HuH-7.5 (cell line): ENCODE measurements at places on chromosomes 11 and 22.

DNA sequence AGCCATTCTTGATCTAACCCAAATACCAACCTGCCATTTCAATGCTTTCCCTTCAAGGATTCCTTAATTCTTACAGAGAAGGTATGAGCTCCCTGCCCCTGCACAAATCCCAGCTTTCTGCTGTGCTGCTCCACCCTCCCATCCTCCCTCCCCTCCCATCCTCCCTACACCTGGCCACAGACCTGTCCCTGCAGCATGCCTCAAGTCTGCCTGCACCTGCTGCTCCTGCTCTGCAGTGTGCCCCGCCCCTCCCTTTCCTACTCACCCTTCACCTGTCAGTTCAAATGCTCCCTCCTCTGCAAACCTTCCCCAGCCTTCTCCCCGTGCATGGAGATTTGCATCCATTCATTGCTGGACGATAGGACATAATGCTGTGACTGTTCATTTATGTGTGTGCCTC is 139.9 kb upstream of the NARS2 start:
- no peak for DNase-seq

GRCh38 chr11:61020551-61021235 is 49.2 kb downstream of the CD6 start:
- DNase-seq: no peak

- no peak for DNase-seq
Observed at GRCh38 chr11:64196626-64197025, 9.9 kb upstream of the FERMT3 start.

DNA sequence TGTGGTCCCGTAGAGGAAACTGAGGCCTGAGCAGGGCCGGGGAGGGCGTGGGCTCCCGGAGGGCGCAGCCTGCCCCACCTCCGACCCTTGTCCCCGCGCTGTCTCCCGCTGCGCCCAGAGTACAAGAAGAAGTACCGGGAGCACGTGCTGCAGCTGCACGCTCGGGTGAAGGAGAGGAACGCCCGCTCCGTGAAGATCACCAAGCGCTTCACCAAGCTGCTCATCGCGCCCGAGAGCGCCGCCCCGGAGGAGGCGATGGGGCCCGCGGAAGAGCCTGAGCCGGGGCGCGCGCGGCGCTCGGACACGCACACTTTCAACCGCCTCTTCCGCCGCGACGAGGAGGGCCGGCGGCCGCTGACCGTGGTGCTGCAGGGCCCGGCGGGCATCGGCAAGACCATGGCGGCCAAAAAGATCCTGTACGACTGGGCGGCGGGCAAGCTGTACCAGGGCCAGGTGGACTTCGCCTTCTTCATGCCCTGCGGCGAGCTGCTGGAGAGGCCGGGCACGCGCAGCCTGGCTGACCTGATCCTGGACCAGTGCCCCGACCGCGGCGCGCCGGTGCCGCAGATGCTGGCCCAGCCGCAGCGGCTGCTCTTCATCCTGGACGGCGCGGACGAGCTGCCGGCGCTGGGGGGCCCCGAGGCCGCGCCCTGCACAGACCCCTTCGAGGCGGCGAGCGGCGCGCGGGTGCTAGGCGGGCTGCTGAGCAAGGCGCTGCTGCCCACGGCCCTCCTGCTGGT is 1.9 kb downstream of the NLRP6 start:
- DNase-seq: no peak

GRCh38 chr11:112520354-112520753 is 259.7 kb upstream of the PLET1 start:
- DNase-seq: no peak

GRCh38 chr22:33400891-33401290 is 342.7 kb upstream of the SYN3 start:
- DNase-seq: no peak

GRCh38 chr22:34111210-34111824 is 191.0 kb upstream of the LARGE1 start:
- DNase-seq: peak; percentile 35

- no peak for DNase-seq
Observed at GRCh38 chr11:67820081-67820480, 145.7 kb upstream of the ALDH3B2 start.

DNA sequence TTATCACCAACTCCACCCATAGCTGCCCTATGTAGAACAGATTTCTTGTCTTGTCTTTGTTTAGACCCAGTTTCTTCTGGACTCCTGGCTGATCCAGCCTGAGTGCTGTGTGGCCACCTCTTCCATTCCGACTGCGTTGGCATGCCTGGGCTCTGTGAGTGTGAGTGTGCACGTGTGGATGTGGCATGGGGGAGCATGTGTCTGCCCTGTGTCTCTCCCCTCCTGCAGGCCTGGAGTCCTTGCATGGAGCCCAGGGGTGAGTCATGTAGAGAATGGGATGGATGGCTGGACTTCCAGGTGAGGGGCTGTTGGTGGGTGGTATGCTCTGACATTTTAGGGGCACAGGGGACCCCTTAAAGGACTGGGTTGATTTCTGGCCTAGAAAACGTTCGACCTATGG is 194.7 kb downstream of the GRIK4 start:
- no peak for DNase-seq

GRCh38 chr11:69172674-69173073 is 16.9 kb downstream of the SMIM38 start:
- DNase-seq: no peak

- DNase-seq: no peak
Observed at GRCh38 chr11:69024509-69024908, 11.5 kb upstream of the MRGPRF start.

GRCh38 chr22:22526125-22526912 is 6.2 kb upstream of the ZNF280A start:
- DNase-seq: no peak

GRCh38 chr22:32862936-32863661 is 61.6 kb downstream of the TIMP3 start:
- no peak for DNase-seq

DNA sequence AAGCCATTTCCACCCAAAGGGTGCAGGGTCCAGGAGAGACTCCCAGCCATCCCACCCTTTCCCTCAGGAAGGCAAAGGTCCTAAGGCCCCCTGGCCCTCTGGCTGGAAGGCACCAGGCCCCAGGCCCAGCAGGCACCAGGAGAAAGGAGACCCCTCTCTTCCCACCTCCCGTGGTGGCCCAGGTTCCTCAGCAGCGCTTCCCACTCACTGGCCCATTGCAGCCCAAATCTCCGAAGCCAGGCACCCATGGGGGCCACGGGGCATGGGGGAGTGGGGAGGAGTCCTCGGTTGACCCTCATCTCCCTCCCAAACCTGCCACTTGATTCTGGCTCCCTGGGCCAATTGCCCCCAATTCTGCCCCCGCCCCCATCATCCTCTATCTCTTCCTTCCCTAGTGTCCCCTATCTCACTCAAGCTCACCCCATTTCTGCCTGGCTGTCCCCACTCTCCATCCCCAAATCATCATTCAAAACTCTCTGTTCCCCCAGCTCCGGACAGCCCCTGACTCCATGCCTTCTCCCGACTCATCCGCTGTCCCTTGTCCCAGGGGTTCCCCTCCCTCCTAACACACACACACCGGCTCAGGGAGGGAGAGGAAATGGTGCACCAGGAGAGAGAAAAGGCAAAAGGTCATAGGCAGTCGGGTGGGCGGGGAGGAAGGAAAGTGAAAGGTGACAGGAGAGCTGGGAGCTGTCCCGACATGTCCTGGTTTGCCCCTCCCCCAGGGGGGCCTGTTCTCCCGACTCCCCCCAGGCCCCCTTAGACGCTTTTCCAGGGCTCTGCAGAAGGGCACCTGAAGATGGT is 1.2 kb downstream of the LIF start:
- DNase-seq: peak; percentile 57

DNA sequence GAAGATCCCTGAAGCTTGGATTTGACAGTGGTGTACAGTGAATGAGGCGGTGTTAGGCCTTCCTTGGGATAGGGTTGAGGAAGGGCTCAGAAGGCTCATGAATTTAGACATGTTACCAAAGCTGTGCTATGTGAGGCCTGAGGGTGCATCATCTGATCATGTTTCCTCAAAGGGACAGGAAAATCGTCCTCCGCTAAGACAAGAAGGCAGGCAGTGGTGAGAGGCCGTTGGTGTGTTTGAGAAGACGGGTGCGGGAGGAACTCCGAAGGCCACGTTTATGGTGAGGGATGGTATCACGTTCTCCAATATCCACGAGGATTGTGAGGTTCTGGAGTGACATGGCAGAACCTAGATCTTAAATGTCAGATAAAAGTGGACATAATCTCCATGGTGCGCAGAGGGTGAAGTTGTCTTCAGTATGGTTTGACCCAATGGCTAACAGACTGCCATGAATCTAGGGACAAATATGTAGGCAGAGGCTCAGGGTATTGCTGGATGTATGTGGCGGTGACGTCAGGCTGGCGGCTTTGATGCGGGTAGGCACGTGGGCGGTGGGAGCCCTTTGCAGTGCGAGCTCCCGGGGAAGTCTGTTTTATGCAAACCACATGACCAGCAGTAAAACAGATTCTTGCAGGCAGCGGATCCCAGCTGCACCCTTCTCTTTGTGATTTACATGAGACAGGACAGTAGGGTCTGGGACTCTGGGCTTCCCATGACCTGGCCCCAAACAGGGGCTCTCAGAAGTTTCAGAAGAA is 242.3 kb upstream of the B3GAT1 start:
- DNase-seq: no peak

DNA sequence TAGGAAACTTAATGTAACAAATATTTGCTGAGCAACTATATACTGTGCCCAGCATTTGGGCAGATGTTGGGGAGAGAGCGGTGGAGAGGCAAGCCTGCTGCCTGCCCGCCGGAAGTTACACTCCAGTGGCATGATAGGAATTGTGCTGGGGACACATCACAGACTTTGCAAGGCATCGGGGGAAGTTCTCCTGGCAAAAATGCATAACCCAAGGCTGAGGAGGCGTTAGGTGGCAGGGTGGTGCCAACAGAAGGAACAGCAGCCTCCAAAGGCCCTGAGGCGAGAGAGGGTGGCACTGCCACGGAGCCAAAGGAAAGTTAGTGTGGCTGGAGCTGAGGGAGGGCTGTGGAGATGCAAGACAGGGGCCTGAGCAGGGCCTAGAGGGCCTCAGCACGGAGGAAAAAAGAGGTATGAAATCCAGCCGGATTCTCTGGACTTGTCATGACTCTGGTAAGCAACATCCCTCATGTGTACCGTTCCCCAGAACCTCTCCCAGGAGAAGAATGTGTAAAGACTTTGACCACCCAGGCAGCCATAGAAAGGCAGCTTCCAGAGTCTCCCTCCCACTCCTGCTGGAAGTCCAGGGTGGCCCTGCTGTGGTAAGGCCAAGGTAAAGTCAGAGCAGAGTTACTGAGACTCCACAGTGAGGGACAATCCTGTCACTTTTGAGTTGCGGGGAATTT is 76.1 kb upstream of the RAB1B start:
- DNase-seq: no peak

DNA sequence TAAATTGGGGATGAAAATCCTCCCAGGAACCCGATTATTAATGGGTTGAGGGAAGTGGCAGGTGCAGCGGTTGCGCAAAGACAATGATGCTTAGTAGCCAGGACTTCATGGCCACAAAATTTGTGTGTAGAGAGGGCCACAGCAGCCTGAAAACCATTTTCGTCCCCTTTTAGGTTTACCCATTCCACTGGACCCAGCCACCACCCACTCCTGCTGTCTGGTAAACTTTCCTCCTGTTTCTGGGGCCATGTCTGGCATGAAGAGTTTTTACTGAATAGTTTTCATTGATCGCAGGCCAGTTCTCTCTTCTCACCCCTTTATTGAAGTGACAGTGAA is 69.5 kb upstream of the SYT13 start:
- DNase-seq: no peak

- peak; percentile 56 for DNase-seq
Observed at GRCh38 chr11:73140213-73141030, 1.7 kb downstream of the FCHSD2 start.

DNA sequence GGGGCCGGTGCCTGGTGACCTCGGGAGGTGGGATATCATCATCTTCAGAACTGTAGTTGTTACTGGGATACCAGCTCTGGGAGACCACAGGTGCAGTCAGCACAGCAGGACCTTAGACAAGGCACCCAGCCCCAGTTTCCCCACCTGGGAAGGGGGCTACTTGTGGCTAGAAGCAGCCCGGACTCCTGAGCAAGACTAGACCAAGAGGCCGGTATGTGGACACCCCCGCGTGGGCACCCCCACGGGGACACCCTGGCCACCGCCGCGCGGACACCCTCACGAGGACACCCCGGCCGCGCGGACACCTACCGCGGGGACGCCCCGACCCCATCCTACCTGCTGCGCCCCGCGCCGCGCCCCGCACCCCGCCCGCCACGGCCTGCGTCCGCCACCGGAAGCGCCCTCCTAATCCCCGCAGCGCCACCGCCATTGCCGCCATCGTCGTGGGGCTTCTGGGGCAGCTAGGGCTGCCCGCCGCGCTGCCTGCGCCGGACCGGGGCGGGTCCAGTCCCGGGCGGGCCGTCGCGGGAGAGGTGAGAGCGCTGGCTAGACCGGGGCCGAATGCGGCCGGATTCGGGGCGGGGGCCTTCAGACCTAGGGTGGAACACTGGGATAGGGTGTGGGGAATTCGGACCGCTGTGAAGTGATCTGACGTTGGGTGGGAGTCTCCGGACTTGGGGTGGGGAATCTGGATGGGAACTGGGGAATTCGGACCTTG is at the start of the genes COMT and TXNRD2:
Gene COMT (plus strand): TSS at position 408 of the 718 bp plus-strand sequence. CDS start 20,755 bp downstream, outside the sequence.
Gene TXNRD2 (minus strand): TSS at position 454 of the 718 bp plus-strand sequence. CDS start 15 bp downstream, at position 439.
- peak; percentile 79 for DNase-seq

DNA sequence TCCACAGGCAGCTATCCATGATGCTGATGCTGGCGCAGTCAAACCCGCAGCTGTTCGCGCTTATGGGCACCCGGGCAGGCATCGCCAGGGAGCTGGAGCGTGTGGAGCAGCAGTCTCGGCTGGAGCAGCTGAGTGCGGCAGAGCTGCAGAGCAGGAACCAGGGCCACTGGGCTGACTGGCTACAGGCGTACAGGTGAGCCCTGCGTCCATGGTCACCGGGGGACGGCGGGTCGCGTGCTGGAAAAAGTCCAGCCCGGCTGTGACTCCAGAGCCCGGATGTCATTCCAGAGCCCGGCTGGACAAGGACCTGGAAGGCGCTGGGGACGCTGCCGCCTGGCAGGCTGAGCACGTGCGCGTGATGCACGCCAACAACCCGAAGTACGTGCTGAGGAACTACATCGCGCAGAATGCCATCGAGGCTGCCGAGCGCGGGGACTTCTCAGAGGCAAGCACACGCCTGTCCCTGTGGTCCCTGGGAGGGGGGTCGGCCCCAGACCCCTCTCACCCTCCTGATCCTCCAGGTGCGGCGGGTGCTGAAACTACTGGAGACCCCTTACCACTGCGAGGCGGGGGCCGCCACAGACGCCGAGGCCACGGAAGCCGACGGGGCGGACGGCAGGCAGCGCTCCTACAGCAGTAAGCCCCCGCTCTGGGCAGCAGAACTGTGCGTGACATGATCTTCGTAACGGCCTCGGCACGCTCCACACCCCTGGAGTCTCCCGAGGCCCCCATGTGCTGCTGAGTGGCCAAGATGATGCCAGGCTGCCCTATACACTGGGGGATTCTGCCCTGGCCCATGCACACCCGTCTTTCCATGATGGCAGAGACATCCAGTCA is 16.1 kb downstream of the SELENOO start:
- DNase-seq: no peak

GRCh38 chr22:22882033-22882717 is 5.4 kb upstream of the IGLL5 start:
- no peak for DNase-seq

GRCh38 chr22:24183321-24184031 is 2.2 kb downstream of the SUSD2 start:
- no peak for DNase-seq
